ENCODE measurements at places on chromosomes 3 and 15.
A peak's percentile ranks its signal among the peaks of the same experiment; 100 is the strongest.

DNA sequence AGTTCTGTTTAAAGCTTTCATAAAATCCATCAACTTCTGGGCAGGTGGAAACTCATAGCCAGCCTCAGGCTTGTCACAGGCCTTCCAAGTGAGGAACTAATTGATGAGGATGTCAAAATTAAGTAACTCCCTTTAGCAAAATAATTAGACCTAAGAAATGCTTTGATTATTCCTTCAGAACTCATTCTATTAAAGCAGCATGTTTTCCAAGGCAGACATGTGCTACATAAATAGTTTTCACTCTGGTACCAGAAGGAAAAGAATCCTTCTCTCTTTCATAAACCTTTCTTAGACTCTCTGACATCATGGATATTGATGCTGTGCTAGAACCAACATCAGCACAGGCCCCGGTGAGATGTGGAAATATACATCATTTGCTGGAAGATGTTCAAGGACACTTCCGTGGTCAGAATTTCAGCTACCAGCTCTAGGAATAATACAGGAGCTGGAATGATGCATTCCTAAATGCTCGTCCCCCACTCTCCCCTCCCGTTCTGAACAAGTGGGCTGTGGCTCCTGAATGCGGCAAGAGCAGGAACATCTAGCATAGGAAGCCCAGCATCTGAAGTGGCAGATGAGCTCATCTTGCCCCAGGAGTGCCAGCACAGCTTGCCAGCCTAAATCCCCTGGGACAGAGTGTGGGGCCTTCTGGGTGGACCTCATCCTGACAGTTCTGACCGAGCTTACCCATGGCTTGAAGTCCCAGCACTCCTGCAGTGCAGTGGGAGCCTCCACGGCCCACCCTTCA lies 82.4 kb downstream of the WWTR1 start:
- DNase-seq, result no peak

DNA sequence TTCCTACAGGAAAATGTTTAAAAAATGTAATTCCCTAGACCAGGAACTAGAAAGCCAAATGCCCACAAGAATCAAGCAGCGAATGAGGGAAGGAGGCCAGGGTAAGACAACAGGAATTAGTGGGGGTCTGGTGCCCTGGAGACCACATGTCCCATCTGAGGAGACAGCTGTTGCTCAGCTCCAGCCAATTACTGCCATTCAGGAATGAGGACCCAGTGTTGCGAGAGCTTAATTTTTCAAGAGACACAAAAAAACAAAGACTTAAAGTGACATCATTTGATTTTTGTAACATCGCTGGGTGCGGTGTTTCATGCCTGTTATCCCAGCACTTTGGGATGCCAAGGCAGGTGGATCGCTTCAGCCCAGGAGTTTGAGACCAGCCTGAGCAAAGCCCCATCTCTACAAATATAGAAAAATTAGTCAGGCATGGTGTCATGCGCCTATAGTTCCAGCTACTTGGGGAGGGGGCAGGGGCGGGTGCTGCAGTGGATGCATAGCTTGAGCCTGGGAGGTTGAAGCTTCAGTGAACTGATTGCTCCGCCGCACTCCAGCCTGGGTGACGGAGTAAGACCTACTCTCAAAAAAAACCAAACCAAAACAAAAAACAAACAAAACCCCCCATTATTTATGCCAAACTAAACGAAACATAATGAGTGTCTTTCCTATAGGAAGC lies 52.8 kb upstream of the LRIG1 start:
- no peak for DNase-seq

DNA sequence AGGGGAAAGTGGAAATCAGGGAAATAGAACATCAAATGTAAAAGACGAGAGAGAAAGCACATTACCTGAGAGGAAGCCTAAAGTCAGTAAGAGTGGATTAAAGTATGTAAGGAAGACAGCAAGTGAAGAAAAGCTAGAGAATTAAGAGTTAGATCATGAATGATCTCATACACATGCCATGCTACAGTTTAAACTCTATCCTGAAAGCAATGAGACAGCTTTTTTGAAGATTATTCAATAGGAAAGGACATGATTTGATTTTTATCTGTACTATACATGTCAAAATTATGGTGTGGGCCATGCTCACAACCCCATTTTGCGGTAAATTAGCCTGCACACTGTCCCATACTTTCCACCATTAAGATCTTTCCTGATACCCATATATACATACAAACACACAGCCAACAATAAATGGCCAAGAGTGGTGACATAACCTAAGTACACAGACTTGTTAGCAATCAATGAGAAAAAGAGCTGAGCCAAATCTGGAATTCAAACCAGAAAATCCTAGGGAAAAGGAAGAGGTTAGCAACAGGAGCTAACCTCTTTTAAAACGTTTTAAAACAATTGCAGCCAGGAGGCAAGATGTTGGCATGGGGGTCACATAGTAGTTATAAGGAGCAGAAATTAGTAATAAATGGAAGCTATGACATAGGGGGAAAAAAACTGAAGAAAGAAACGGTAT lies 4.5 kb downstream of the MYO9A start:
- no peak for DNase-seq

DNA sequence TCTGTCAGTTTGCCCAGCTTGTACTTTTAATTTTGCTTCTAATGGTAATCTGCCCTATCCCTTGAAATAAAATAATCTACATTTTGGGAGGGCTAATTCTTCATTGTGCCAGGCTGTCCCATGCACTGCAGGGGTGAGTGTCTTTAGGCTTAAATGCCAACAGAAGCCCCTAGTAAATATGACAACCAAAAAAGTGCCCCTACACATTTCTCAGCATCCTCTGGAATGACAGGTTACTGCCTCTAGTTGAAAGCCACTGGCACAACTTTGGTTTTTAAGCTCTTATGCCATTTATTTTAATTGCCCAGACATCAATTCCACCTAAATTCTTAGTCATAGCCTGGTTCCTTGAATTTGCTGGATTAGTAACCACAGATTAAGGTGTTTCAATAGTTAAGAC lies 3.4 kb downstream of the EPM2AIP1 start:
- no peak for DNase-seq

GRCh38 chr3:99693636-99694035 lies 55.2 kb downstream of the COL8A1 start:
- peak; percentile 4 for DNase-seq

DNA sequence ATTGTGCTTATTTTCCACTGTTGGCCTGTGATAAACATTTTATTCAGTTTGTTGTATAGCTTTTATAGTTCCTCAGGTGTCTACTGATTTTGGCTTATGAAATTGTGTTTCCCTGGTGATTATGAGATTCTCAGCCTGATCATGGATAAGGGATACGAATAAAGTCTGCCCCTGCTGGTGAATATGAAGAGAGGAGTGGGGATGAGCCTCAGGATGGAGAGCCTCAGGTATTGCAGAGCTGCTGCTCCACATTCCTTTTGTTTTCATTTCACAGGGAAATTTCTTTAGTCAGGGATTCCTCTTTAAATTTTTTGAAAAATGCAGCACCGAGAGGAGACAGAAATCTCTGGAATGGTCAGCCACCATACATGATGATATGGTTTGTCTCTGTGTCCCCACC lies 14.7 kb upstream of the RAB6B start:
- no peak for DNase-seq

DNA sequence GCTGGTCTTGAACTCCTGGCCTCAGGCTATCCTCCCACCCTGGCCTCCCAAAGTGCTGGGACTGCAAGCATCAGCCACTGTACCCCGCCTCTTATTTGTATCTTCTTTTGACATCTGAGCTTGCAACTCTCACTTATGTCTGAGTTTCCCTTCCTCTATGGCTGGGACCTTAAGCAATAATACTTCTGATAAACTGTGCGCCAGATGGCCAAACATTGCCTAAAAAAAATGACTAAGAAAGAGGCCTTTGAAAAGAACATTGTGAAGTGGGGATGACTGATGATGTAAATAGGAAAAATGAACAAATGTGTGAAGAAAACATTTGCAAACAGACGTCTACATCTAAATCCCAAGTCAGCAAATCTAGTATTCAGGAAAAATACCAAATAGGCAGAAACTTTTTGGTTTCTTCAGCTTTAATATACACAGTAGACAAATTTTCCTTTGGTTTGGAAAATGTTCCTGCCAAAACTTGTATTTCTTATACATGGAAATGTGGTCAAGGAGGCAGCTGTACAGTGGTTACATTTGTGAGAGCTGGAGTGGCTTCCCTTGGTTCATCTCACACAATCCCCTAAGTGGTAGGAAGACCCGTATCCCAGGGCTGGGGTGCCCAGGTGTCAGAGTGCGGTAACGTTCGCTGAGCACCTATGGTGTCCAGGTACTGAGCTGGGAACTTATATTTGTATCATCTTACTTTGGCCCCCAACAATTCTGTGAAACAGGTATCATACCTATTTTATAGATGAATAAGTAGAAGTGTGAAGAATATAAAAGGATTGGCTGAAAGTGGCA lies 11.6 kb upstream of the TFRC start:
- no peak for DNase-seq

DNA sequence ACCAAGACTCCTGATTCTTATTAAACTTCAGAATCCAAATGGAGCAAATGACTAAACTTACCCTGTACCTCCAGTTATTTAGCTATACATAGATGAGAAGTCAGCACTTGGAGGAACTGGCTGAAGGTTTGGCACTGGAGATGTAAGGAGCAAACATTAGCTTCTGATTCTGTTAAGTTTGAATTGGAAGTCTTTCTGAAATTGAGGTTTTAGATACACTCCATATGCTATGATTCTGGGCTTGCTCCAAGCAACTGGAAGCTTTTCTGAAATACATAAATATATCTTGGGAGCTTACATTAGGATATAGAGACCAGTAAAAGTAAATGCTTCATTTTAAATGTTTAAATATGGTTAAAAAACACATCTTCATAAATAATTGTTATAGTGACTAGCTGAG lies 333.7 kb downstream of the EPHA3 start:
- no peak for DNase-seq

- DNase-seq, result no peak
Measured at GRCh38 chr3:9815986-9816385, 5.9 kb downstream of the TTLL3 start.

DNA sequence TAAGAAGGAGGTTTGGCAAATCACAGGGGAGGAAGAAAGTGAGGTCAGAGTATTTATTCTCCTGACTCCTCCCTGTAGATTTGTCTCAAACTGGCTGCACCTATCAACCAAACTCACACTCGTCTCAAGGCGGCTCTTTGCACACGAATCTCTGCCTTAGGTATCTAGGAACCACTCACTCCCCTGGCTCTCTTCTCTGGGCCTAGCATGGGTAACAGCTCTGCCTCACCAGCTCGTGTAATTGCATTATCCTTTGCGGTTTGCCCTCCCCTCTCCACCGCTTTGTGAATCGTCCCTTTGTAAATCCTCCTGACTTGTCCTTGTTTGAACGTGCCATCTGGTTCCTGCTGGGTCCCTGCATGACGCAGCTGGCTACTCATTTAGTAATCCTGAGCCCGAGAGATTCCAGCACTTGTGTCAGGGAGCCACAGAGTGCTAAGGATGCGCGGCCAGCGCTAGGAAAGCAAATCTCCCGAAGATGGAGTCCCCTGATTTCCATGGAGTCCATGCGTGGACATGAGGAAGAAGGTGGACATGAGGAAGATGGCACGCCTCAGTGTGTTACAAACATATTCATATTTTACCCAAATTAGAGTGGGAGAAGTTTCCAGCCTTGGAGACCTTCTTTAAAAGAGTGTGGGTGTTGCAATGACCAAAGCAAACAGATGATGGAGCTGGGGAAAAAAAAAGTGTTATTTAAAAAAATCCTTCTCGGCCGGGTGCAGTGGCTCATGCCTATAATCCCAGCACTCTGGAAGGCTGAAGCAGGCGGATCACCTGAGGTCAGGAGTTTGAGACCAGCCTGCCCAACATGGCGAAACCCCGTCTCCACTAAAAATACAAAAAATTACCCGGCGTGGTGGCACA lies 26.7 kb downstream of the NRROS start:
- no peak for DNase-seq

GRCh38 chr15:88802250-88802990 lies 816 bp upstream of the ACAN start:
- DNase-seq, result no peak

DNA sequence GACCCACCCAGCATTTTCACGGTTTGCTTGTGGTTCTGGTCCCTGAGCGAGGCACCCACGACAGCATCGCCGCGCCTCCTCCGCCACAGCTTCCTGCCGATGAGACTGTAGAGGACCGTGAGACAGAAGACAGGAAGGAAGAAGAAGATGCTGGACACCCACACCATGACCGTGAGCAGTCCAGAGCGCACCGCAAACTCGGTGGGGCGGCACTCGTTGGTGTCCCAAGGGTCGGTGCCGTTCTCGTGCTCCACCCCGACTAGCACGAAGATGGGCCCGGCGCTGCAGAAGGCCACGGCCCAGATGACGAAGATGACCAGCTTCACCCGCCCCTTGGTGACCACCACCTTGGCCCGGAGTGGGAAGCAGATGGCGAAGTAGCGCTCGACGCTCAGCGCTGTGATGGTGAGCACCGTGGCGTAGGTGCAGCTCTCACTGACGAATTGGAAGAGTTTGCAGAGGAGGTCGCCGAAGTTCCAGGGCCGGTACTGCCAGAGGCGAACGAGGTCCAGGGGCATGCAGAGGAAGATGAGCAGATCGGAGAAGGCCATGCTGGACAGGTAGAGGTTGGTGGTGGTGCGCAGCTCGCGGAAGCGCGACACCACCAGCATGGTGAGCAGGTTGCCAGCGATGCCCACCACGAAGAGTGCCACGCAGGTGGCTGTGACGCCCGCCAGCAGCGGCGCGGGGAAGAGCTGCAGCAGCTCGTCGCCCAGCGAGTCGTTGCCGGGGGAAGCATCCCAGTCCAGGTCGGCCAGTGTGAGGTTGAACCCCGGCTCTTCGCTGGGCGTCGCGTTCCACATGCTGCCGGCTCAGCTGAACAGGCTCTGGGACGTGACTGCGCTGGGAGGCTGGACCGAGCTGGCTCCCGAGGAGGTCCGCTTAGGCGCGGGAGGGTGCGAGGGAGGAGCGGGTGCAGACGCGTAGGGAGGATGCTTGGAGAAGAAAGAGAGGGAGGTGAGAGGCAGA lies at the start of gene GHSR:
GHSR (minus strand) TSS at position 846 of the 969 bp plus-strand sequence; CDS start at position 803, 43 bp downstream.
- DNase-seq, result no peak

DNA sequence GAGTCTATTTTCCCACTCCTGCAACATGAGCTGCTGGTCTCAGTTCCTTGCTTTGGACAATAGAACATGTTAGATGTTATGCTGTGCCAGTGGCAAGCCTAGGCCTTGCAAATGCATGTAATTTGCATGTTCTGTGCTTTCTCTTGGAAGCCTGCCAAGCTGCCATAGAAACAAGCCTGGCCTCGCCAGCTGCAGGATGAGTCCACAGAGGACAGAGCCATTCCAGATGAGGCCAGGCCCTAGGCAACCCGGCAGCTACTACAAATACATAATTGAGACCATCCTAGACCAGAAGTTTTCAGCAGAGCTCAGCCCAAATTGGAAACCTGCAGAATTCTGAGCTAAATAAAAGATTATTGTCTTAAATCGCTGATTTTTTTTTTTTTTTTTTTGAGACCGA lies 39.6 kb downstream of the TRIM69 start:
- no peak for DNase-seq

- DNase-seq, result no peak
Measured at GRCh38 chr3:128392021-128392420, 74.7 kb downstream of the DNAJB8 start.

GRCh38 chr15:95446854-95447253 lies 883.6 kb upstream of the NR2F2 start:
- no peak for DNase-seq

- no peak for DNase-seq
Measured at GRCh38 chr15:90030376-90030775, 29.3 kb downstream of the ZNF710 start.
